ENCODE measurements at places on chromosomes 11 and 22. TPM values are rescaled to one million over a fixed set of nuclear protein-coding genes. Genes with fewer than 3 reads are reported as not detected.

Gene DDX6
- total RNA-seq, result 69.7 TPM

Gene MFRP
- not detected for total RNA-seq

Gene AP2A2
- total RNA-seq, result 68.7 TPM

Gene PTPN5
- under 0.01 TPM for total RNA-seq

Gene SBF2
- total RNA-seq, result 17.0 TPM
